NCI-H2081 treated with DMSO at 0.1 percent for 48 hours (cell line): ENCODE measurements at places on chromosomes 6 and 20.

DNA sequence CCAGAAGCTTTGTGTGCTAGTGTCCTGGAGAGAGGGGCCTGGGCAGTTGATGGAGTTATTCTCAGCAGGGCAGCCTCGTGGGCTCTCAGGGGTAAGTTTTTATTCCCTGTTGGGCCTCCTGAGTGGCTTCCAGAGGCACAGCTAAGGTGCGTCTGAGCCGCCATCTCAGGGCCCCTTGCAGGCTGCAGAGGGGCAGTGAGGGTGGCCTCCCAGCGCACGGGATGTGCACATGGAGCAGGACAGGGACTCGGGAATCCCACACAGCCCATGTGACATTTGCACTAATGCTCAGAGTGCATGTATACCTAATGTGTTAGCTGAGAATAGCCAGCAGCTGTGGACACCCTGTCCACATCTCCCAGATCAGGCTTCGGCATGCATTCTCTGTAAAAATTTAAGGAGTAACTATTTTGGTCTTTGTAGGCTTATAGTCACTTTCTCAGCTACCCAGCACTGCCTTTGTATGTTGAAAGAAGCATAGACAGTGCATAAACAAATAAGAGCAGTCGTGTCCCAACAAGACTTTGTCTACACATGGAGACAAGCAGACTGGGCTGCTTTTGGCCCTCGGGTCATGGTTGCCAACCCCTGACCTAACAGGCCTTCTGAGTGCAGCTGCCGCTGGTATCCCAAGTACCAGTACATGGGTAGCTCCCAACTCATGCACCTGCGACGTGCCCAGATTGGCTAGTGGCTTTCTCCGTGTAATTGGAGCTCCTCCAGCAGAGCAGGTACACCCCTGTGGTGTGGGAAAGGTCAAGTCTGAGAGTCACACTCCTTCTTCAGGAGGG is 18.6 kb upstream of the CST9L start:
- DNase-seq = no peak

GRCh38 chr6:38579010-38579628 is 60.6 kb downstream of the BTBD9 start:
- no peak for DNase-seq

DNA sequence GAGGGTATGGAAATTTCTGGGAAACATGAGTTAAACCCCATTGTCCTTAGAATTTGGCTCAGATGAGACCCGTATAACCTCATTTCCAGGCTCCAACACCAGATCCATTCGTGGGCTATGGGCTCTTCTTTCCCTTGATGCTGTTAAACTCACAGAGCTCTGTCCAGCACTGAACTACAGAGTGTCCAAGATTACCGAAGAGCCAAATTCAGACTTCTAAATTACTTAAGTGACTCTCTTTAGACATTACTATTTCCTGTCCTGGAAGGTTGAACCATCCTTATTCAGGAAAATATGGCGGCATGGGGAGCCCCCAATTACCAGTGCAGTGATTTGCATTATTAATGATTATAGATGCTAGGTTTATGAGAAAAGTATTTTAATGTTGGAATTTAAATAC is 124.9 kb upstream of the EDN1 start:
- no peak for DNase-seq

GRCh38 chr6:40735121-40735520 is 148.0 kb upstream of the LRFN2 start:
- DNase-seq = no peak

GRCh38 chr20:21229163-21229562 is 74.0 kb upstream of the XRN2 start:
- DNase-seq = no peak

- DNase-seq = no peak
Measured at GRCh38 chr6:10230531-10230930, 184.3 kb downstream of the TFAP2A start.

GRCh38 chr6:15413466-15414234 is 167.8 kb downstream of the JARID2 start:
- DNase-seq = no peak

- no peak for DNase-seq
Measured at GRCh38 chr6:134340179-134340975, 22.5 kb upstream of the SGK1 start.

DNA sequence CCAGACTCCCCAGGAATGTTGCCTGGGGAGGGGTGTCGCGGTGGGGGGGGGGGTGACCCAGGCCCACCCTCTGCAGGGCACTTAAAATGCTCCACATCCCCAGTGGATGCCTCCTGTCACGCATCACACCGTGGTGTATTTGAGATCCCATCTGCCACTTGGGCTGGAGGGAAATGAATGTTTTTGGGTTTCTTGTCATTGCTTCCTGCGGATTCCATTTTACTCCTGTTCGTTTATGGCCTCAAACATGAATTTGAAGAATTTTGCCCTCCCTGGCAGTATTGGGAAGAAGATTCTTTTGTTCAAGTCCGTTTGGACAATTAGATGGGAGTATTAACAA is 544 bp upstream of the KHDC1 start:
- no peak for DNase-seq

DNA sequence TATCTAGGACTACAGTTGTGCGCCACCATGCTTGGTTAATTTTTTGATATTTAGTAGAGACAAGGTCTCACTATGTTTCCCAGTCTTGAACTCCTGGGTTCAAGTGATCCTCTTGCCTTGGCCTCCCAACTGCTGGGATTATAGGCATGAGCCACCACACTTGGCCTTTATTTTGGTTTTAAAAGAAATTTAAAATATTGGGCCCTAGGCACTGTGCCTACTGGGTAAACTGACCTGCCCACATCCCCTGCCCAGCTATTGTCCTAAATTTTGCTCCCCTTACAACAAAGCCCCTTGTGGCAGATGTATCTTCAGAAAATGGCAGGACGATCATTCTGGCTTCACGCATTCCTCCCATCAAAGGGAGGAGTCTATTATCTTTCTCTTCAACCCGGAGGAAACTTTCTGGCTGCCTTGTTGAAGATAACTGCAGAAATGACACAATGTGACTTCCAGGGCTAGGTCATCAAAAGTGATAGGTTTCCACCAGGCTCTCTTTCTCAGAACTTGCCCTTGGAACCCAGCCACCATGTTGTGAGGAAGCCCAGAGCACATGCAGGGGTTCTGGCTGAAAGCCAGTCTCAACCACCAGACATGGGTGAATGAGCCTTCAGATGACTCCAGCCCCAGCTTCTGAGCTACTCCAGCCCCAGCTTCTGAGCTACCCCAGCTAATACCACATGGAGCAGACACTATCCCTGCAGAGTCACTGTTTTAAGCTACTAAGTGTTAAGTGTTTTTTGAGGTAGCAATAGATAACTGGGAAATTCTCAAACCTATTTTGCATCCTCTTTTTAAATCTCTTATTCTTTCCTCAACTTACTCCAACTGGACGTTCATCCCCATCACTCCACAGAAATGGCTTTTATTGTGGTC is 4.6 kb upstream of the GUCA1B start:
- DNase-seq = no peak

DNA sequence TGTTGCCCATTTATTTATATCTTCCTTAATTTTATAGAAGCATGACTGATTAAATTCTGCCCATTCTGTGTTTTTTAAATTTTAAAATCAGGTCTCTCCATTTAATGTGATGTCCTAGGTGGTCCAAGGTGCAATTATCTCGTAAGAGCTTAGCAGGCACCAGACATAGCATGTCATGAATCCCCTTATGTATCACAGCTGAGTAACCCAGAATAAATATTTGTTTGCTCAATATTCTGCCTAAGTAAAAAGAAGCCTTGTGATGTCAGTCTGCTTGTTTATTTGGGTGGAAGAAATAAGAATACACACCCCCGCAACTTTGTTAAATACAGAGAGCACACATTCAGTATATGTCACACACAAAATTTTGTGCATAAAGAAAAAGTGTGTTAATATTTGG is 211.3 kb downstream of the FARS2 start:
- DNase-seq = no peak

DNA sequence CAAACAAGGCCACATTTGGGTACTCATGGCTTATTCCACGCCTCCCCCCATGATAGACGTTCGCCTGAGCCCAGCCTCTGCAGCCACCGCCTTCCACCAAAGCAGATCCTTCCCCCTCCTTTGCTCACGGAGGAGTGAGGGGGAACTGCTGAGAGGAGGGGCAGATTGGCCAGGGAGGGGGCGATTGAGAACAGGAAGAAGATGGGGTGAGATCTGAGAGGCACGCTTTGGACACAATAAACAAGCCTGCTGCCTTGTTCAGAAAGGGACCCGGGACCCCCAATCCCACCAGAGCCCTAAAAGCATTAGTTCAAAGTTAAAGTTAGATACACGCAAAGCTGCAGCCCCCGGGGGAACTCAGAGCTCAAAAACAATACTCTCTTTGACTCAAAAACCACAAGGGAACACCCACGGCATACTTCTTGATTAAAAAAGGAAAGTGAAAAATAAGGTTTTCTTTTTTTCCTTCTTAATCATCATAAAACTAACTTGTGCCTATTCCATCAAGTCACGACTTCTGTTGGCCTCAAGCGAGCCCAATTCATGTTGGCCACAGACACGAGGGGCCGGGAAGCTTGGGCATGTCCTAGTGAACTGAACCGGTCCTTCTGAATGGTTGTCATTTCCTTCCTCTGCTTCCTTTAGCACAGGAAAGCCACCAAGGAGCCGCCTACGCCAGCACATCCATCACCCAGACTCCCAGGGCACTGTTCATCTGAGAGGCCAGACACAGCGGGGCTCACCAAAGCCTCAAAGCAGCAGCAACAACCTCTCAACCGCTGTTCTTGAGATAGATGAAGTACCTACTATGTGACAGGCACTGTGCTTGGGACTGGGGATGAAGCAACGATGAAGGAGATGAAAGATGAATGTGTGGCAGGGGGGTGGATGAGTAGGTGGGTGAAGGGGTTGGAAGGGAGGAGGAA is 44.7 kb downstream of the NFATC2 start:
- no peak for DNase-seq

DNA sequence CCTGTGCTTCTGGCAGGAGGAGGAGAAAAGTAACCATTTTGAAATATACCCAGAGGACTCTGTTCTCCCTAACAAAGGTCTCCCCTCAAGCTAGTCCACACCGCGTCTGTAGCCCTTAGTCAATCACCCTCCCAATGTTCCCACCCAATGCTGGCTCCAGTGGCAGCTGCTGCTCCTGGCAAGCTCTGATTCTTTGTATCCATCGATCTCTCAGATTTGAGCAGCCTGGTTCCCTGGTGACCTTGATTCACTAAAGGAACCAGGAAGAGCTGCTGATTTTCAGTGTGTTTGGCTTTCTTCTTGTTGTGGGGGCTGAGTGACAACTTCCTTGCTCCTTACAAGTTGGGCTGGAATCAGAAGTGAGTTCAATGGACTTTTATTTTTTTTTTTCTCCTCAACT is 68.5 kb downstream of the FOXC1 start:
- DNase-seq = no peak

DNA sequence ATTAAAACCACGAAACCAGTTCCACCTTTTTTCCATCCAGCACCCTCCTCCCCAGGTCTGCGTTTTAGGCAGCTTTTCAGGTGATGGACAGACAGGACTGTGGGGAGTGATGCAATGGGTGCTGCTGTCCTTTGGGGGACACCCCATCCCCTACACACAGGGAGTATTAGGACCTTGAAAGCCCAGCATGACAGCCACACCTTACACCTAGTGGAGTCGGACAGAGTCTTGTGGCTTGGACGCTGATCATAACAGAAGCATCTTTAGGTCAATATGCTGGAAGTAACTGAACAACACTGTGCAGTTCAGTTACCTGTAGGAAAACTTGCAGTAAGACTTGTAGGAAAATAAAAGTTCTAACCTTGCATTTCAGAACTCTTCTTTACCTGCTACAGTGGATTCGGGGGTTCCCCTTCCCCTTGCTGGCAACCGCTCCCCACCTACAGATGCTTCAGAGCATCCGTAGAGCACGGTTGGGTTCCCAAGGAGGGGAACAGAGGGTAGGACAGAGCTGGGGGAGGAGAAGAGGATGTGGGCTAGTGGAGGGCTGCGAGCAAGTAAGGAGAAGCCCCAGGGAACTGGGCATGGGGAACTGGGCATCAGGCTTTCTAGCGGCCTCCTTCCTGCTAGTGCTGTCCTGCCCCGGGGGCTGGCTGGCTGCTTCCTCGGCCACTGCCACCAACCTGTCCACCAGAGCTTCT is 31.7 kb downstream of the PLEKHG1 start:
- no peak for DNase-seq

DNA sequence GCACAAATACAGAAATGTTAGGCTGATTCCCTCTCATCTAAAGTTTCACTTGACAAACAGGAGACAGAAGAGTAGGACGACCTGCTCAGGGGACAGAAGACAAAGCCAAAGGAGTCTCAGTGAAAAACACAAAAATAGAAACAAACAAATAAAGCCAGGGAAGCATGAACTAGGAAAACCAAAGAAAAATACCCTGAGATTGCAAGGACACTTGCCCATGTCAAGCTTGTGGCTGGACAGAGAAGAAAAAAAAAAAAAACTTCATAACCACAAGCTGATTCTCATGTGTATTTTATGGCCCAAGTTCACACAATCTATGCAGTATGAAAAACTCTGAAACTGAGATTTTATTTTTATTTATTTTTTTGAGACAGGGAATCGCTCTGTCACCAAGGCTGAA is 85.6 kb upstream of the BEND6 start:
- DNase-seq = no peak

GRCh38 chr20:42173440-42173839 is 555.3 kb upstream of the CHD6 start:
- no peak for DNase-seq

DNA sequence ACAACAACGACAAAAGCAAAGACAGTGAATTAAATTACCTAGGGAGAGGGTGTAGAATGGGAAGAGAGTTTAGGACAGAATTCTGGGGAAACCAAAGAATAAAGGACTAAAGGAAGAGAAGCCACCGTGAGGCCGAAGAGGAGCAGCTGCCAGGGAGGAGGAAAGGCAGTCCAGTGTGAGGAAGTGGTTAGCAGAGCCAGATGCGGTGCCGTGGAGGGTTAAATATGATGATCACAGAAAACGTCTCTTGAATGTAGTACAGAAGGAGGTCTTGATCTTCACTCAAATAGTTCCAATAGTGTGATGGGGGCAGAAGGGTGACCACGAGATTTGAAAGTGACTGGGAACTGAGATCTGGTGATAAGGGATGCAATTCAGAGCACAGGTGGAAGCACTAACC is 67.7 kb downstream of the TMEM244 start:
- no peak for DNase-seq
